C1 segment of cervical spinal cord (tissue), 14 donors: ENCODE measurements at places on chromosomes 1 and 21.

DNA sequence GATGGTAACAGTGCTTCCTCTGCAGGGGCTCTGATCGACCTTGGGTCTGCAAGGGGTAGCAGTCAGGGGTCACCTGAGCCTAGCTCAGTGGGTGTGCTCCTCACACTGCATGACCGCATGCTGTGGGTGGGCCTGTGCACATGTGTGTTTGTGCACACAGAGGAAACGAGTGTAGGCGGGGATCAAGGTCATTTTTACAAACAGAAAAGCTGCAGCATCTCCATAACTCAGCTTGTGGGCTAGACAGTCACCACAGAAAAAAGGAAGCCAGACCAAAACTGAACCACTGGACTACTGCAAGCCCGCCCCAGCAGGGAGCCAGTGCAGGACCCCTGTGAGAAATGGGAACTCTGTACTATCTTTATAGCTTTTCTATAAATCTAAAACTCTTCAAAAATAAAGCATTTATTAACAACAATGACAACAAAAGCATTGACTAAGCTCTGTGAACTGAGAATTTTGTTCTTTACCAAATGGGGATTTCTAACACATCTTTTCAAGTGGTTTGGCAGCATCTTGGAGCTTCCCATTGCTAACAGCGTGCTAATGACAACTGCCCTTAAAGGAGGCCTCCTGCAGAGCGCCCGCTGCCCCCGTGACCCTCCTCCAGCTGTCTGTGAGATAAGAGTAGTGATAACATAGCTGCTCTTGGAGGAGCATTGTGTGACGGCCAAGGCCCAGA, 19.9 kb upstream of the NEK2 start:
- DNase-seq, result no peak

DNA sequence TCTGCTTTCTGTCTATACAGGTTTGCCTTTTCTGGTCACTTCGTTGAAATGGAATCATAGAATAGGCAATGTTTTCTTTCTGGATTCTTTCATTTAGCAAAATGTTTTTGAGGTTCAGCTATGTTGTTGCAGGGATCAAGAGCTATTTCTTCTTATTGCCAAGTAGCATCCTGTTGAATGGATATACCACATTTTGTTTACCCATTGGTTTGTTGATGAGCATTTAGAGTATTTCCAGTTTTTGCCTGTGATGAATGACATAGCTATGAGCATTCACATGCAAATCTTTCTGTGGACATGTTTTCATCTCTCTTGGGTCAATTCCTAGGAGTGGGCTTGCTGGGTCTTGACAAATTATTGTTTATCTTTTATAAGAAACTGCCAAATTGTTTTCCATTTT, 115.5 kb downstream of the ACTL8 start:
- no peak for DNase-seq

GRCh38 chr1:23613191-23614031, 54.1 kb upstream of the ID3 start:
- no peak for DNase-seq

- DNase-seq, result no peak
Measured at GRCh38 chr1:16420424-16421118, 16.7 kb downstream of the SPATA21 start.

DNA sequence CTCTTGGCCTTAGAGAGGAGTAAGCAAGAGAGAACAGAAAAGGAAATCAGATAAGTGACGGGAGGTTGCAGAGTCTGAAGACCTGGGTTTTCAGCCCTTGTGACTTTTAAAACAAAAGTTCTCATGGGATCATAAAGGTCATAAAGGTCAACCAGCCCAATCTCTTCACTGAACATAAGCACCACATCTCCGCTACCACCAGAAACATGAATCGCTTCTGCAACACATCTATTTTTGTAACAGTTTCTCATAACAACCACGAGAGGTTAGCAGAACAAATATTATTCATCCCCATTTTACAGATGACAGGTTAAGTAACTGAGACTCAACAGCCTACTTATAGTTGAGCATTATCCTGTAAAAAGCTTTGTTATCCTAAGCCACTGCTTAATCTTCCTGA, 5.9 kb downstream of the TRAPPC3 start:
- no peak for DNase-seq

DNA sequence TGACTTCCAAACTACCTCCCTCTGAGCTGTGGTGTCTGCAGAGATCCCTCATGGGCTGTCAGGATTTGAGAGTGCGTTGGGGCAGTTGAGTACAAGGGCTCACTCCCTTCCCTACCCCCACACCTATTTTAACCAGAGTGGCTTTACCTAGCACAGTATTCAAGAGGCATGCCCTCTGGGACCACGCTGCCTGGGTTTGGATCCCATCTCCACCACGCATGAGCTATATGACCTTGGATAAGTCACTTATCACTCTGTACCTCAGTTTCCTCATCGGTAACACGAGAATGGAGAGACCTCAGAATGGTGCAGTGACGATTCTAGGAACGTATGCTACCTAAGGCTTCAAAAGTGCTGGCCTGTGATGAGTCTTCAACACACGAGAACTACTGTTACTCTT, 147.3 kb upstream of the WNT4 start:
- no peak for DNase-seq

DNA sequence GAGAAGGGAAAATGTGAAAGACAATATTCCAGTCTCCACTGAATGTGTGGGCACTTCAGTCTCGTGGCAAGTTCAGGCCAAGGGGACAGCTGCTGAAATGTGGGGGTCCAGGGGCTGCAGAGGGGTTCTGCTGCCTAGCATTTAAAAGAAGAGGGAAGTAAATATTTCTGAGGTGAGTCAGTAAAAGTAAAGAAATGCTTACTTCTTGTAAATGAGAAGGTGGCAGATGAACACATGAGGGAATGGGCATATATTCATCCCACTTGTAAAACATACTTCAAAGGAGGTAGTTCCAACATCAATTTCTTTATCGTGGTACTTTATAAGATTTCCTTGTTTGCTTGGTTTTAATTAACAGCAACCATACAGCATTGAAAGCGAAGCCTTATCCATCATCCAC, 63.1 kb upstream of the HIVEP3 start:
- DNase-seq, result no peak

DNA sequence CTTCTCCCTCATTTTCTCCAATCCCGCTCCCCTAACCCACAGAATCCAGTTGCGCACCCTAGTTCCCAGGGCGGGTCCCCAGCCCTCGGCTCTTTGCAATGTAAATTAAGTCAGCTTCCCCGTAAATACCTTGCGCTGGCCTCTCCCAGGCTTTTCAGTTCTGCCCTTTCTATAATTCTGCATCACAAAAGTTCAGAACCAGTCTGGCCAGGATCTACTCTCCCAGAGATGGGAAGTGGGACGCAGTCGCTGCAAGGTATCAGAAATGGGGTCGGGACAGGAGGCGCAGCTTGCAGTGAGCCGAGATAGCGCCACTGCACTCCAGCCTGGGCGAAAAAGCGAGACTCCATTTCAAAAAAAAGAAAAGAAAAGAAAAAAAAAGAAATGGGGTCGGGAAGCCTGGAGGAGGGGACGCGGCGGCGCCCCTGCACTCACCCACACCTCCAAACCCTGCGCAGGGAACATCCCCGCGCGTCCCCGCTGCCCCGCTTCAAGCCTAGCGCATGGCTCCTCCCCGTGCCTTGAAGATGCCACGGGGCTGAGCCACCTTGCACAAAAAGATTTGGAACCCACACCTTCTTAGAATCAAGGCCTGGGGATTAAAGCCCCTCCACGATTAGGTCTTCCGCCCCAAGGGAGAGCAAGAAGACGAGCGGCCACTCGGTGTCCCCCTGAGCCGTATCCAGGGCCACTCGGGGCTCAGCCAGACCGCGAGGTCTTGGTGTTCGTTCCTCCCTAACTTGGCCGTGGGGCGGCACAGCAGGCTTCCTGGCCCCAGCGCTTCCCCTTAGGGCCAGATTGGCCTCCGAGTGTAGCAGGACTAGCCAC, 27.2 kb upstream of the ITLN2 start:
- DNase-seq, result no peak

GRCh38 chr1:2640626-2641025, 7.8 kb upstream of the MMEL1 start:
- DNase-seq, result no peak

DNA sequence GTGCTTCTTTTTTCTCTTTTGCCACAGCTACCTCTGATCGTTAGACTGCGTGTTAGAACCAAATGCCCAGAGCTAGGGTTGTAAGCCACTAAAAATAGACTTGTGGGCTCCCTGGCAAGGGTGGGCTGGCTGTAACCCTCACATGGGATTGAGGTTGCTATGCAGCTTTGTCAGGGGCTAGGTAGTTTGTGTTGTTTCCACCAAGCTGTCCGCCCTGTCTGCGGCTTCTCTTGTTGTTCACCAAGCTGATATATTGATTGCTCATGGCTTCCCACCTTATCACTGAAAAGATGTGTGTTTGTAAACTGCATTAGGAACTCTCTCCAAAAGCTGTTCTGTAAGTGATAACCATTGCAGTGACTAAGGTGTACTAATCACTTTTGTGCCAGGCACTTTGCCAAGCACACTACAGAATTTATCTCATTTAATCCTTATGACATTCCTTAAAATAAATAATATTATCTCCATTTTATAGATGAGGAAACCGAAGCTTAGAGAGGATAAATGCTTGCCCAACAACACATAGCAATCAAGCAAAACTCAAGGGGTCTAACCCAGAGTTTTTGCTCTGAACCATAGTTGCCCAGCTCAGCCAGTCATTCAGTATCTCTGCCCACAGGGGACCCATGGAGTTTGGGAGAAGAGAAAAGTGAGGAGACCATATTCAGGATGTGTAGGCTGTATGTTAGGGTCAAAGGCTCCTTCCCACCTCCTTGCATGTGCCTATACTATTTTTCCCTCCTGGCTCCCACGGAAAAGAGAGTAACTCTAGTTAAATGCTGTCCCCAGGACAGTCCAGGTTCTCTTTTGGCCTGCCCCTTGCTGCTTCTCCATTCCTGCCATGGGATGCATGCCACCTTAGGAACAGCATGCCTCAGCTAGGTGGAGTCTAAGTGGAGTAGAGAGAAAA, 42.2 kb upstream of the TARBP1 start:
- no peak for DNase-seq

- no peak for DNase-seq
Measured at GRCh38 chr21:42125571-42126544, 54.7 kb downstream of the UMODL1 start.

DNA sequence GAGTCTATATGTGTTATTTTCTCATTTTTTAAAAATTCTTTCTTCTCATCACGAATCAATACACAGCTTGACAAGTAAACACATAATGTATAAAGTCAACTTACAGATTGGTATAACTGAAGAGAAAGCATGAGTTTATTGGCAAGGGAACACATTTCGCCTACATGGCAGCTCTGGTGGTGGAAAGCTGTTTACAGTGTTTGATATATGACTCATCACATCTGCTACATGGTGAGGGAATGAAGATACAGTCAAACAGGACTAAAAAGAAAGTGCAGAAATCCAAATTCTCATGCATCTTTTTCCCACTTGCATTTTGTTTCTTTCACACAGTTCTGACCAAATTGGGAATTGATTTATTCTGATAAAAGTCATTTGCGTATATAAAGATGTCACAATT, 122.2 kb upstream of the ADGRL4 start:
- DNase-seq, result no peak

GRCh38 chr1:157277281-157277680, 139.1 kb upstream of the ETV3 start:
- DNase-seq, result no peak

DNA sequence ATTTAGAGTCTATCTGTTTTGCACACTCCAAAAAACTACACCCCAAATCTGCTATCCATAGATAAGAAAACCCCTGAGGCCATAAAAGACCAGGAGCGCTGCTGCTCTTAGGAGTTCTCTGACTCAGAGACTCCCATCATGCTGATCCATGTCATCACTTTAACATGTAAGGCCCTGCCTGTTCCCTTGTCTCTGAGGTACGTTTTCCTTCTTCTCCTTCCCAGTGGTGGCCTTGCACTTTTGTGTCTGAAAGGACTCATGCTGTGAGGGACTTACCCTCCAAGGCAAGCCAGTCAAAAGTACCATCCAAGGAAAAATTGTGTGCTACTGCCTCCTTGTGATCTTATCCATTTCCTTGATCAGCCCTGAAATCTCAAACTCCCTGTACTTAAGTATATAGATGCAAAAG, 427.4 kb upstream of the NCAM2 start:
- DNase-seq, result no peak

DNA sequence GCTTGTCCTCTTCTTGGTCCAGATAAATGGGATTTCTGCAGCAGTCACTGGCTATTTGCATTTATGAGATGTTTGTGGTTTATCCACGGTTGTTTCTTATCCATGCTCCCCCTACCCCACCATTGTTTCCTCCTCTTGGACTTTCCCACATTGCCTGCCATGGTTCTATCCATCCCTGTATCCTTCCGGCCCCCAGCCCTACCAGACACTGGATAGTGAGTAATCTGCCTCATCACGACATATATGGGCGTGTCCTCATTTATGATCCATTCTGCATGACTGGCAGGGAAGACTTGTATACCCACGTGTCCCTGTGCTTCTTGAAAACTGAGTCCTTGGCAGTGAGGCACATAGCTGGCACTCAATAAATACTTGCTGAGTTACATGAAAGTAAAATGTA, 40.1 kb downstream of the CACNA1S start:
- DNase-seq, result no peak

DNA sequence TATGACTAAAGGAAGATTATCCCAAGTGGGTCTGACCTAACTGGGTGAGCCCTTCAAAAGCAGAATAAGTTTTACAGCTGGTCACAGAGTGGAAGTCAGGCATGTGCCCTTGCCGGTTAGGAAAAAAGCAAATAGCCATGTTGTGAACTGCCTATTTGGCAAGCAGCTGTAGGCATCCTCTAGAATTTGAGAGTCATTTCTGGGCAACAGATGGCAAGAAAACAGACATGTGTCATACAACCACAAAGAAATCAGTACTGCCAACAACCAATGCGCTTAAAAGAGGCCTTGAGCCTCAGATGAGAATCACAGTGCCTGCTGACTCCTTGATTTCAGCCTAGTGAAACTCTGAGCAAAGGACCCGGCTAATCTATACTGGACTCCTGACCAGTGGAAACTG, 26.8 kb downstream of the LRRC53 start:
- DNase-seq, result no peak

GRCh38 chr1:223266632-223267172, 97.3 kb downstream of the SUSD4 start:
- no peak for DNase-seq

GRCh38 chr21:24824209-24824608, 783.1 kb downstream of the MRPL39 start:
- DNase-seq, result no peak

- no peak for DNase-seq
Measured at GRCh38 chr21:14763695-14764064, 217.6 kb upstream of the SAMSN1 start.

DNA sequence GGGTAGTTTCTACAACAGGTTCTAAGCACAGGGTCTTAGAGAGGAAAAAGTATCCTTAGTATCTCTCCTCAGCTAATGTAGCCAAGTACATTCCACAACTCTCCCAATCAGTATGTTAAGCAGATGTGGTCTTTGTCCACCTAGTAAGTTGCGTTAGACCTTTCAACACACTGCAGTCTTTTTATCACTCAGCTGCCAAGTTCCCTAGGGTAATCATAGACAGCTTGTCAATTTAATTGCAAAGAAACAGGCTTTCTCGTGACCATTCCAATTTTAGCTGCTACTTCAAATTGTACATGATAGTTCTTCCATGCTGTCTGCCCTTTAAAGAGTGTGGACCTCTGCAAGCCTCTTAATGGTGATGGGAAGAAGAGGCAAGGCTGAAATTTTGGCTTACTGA, 211.8 kb upstream of the PKN2 start:
- DNase-seq, result no peak
